ENCODE measurements at places on chromosomes 11 and 22.
A peak's percentile ranks its signal among the peaks of the same experiment; 100 is the strongest.

- DNase-seq: no peak
Measured at GRCh38 chr22:40997520-40997919, 46.3 kb downstream of the RBX1 start.

GRCh38 chr11:66429983-66430602 lies 8.6 kb downstream of the MRPL11 start:
- peak; percentile 63 for DNase-seq

DNA sequence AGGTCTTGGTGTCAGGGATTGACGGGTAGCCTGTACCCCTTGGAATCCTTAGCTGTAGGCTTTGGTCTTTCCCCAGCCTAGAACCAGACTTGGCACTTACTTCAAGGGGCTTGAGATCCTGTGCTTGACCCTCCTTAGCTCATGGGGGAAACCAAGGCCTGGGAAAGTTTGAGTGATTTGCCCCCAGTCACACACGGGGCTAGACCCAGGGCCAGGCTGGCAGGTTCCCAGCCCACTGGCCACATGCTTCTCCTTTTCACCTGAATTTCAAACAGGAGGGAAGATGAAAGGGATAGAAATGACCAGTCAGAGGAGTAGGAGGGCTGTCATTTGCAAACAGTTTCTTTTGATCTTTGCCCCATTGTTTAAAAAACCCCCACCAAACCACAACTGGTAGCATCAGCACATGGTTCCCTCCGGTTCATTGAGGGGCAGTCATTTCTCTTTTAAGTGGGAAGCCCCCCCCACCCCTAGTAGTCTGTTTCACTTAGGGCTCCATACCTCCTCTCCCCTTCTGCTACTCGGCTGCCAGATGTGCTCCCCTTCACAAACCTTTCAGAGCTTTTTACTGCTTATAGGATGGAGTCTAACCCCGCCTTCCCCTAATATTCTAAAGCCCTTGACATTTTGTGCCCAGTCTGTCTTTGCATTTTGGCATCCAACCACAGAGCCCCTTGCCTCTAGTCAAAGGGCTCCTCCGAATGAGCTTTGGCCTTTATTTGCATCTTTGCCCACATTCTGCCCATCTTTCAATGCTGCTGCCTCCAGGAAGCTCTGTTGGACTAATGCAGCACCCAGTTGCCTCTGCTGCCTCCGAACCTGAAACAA lies 37.6 kb downstream of the ZNRF3 start:
- no peak for DNase-seq

GRCh38 chr11:48024635-48025071 lies 44.3 kb downstream of the PTPRJ start:
- DNase-seq: no peak

DNA sequence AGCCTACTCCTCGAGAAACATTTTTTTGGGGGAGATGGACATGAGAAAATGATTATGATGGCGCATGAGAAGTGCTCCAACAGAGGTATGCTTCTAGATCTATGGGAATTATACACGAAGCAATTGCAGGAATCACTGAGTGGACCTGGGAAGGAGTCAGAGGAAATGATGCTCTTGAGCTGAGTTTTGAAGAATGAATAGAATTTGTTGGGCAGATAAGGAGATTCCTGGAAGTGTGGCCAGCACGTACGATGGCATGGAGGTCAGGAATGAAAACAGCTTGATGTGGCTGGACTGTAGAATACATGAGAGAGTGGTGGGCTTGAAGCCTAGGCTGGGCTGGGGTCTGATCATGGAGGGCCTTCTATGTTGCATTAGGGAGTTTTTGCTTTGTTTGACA lies 31.7 kb downstream of the ADAMTS15 start:
- DNase-seq: no peak

- DNase-seq: no peak
Measured at GRCh38 chr22:38220163-38220562, 18.4 kb downstream of the MAFF start.

DNA sequence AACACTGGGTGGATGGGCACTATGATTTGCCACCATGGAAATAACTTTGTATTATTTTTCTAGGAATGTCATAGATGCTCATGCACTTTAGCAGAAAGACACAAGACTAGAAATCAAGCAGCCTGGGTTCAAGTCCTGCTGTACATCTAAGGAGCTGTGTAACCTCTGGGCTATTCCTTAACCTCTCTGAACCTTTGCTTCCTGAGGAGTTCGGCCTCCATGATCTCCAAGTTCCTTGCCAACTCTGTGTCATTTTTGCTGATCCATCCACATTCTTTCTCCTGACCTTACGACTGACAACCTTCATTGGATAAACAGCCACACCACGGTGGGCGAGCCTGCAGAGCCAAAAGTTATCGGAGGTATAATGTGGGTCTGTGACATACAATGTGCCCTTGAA lies 24.1 kb downstream of the ETS1 start:
- DNase-seq: no peak

GRCh38 chr11:47377571-47378009 lies 757 bp downstream of the SPI1 start:
- no peak for DNase-seq

DNA sequence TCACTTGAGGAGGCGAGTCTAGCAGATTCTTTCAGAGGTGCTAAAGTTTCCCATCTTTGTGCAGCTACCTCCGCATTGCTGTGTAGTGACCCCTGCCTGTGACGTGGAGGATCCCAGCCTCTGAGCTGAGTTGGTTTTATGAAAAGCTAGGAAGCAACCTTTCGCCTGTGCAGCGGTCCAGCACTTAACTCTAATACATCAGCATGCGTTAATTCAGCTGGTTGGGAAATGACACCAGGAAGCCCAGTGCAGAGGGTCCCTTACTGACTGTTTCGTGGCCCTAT lies 8.9 kb upstream of the SAMM50 start:
- no peak for DNase-seq

GRCh38 chr22:37906364-37907008 lies 389 bp downstream of the MICALL1 start:
- DNase-seq: peak; percentile 18

- DNase-seq: peak; percentile 57
Measured at GRCh38 chr22:41382098-41382578, 396 bp downstream of the TEF start.

DNA sequence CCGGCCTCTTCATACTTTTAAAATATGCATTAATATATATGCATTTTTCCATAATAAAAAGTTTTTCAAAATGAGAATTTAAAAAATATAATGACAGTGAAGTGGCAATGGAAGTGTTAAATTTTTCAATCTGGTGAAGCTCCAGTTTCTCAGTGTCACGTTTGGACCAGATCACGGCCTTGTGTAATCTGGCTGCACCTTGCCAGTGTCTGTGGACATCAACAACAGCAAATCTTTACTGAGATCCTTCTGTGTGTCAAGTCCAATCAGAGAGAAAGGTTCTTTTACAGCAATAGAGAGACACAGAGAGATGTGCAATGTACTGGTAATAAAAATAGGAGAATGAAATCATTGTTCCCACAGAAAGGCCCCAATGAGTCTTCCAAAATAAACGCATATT lies 49.8 kb upstream of the PAK1 start:
- DNase-seq: no peak

DNA sequence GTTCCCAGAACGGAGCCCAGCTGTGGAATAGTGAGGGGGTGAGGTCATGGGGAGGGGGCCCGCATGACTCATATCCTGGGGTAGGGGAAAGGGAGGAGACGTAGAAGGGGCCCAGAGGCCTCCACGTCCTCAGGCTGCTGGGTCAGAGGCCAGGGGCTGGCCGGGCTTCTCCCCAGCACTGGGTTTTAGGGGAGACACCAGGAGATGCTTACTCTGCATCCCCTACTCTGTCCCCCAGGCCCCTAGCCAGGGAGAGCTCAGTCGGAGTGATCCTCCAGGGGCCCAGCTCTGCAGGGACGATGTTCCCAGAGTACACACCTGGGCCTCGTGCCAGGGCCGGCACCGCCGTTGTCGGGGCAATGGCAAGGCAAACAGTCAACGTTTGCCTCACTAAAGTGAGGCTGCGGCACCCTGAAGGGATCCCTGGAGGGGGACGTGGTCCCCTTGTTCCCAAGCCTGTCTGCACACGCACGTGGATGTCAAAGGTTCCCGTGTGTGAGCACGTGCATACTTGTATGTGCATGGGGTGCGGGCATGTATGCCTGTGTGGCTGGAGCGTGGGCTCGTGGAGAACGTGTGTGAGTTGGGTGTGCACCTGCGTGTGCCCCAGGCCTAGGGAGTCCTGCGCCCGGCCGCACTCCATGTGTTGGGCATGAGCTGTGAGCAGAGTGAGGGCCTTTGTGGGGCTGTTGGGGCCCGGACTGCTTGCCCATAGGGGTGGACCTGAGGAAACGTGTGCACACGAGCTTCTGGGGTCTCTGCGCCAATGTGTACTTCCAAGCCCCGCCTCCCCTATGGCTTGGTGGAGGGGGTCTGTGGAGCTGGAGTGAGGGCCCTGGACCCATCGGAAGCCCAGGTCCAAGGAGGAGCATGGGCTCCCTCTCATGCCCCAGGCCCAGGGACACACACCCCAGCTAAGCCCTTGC lies 14.2 kb downstream of the PRR33 start:
- DNase-seq: no peak

- no peak for DNase-seq
Measured at GRCh38 chr11:75547177-75547576, 14.9 kb upstream of the SERPINH1 start.

- no peak for DNase-seq
Measured at GRCh38 chr11:124172101-124172500, 11.0 kb upstream of the OR10D3 start.

DNA sequence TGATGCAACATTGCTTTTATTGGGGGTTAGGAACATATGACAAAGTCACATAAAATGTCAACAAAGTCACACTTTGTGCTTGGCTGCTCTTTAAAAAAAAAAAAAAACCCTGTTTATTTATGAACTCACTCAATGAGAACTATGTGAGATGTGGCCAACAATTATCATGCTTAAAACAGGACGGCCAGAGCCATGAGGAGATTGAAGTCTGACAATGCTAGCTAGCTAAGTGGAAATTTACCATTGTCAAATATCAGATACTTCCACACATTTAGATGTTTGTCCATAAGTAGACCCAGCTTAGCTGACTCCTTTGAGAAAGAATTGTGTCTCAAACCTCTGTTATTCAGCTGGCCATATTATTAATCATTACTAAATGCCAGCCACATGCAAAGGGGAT lies 26.9 kb downstream of the BLID start:
- DNase-seq: no peak

- no peak for DNase-seq
Measured at GRCh38 chr11:65213322-65214211, 31.8 kb downstream of the CAPN1 start.

- DNase-seq: no peak
Measured at GRCh38 chr11:93988455-93988854, 32.7 kb upstream of the HEPHL1 start.

- DNase-seq: no peak
Measured at GRCh38 chr11:30206249-30206996, 24.4 kb upstream of the FSHB start.

- no peak for DNase-seq
Measured at GRCh38 chr11:67517784-67518552, 5.3 kb downstream of the CABP2 start.

GRCh38 chr11:74345420-74345819 lies 34.0 kb upstream of the P4HA3 start:
- DNase-seq: no peak

DNA sequence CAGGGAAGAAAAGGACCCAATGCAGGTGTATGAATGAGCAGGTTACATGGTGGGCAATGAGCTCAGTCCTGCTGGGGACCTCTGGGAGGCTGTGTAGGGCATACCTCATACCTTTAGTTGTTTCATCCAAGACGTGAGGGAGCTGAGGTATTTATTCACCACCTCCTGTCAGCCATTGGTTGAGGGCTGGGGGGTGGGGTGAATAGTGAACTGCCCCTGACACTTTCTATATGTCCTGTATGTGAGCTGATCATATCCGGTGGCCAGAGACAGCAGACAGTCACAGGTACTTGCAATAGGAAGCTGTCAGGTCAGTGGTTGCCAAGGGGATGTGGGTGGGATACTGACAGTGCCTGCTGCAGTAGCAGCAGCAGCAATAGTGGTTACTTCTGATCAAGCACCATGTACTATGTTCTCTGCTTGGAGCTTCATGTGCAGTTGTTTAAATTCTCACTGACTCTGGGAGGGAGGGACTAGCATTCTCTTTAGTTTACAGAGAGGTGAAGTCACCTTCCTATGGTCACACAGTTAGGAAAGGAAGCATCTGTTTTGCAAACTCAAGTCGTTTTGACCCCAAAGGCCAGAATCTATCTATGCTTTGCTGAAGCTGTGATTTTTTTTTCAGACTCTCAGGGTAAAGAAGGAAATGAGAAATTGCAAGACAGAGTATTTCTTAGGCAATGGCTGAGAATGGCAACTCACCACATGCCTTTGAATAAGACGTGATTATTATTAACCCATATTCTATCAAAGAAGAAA lies 54.0 kb downstream of the MIAT start:
- DNase-seq: no peak

DNA sequence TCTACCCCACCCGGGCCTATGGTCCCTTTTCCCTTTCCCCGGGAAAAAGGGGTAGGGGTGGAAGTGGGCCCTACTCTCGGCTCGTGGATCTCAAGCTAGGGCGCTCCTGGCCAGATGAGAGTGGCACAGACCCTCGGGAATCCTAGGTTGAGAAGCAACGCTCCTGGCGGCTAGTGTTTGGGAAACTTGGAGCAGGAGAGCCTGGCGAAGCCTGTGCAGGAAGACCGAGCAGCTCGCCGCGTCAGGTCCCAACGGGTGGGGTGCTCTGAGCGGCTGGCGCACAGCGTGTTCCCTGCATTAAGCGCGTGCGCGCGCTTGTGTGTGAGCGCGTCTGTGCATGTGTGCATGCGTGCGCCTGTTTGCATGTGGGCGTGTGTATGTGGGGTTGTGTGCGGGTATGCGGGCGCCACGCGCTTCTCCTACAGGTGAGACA lies 7.1 kb upstream of the FLI1 start:
- DNase-seq: peak; percentile 52

- DNase-seq: no peak
Measured at GRCh38 chr11:60155931-60156330, 27.0 kb downstream of the MS4A6A start.

GRCh38 chr11:18285841-18286240 lies 19.8 kb downstream of the SAA1 start:
- no peak for DNase-seq

GRCh38 chr22:33073989-33074418 lies 15.8 kb upstream of the SYN3 start:
- DNase-seq: no peak

GRCh38 chr11:113840932-113841664 lies 34.3 kb downstream of the USP28 start:
- DNase-seq: no peak

DNA sequence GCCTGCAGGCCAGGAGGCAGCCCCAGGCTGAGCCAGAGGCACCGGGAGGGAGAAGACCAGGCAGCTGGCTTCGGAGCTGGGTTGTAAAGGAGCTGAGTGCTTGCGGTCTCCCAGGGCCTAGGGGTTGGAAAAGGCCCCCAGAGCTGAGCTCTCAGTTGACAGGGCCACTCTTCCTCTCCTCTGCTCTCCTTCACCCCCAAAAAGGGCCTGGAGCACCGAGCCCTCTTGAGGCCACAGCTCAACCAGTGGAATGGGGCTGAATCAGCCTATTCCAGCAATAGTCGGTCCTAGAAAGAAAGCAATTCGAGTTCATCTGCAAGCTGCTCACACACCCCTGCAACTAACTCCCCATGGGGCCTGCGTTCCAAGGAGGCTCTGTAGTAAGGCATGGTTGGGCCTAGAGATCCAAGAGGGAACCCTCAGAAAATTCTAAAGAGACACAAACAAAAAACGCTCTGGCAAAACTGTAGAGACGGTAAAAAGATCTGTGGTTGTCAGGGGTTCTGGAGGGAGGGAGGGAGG lies 205.0 kb downstream of the BUD13 start:
- DNase-seq: no peak

- DNase-seq: no peak
Measured at GRCh38 chr11:69852056-69852455, 32.8 kb upstream of the FGF3 start.

All from stimulated activated naive CD4-positive, alpha-beta T cell treated with Interleukin-2 at 50 U/mL for 16 hours (primary cell).